Activated T-helper 1 cell treated with anti-CD3 and anti-CD28 coated beads, Interleukin-12 subunit alpha, Interleukin-12 subunit beta, Interleukin-2, Interleukin-4 antibody, amounts not matched to agents 30 ng/mL and 10 ng/mL and 1 ng/mL, durations not matched to agents 14 hours and 24 hours and 36 hours (primary cell): ENCODE measurements at places on chromosomes 4 and X. TPM values are rescaled to one million over a fixed set of nuclear protein-coding genes. Genes with fewer than 3 reads are reported as not detected.

Gene DHRSX
- 26.3 and 27.4 TPM in 2 replicates for total RNA-seq

- no peaks in the 10 kb centered on the region for H3K27me3 ChIP-seq
- peaks cover 58% of the 10 kb centered on the region for H3K36me3 ChIP-seq
- DNase-seq = no peak
- no peak overlapping the region for H3K4me3 ChIP-seq
- H3K27ac ChIP-seq = no peak overlapping the region
These were observed 88.4 kb downstream of the KLHL8 start for GRCh38 chr4:87132035-87132434.

Gene CT45A10
- total RNA-seq = not detected in 2 replicates

GRCh38 chr4:170729236-170729635 is 639.5 kb upstream of the AADAT start:
- H3K4me1 ChIP-seq = no peaks in the 10 kb centered on the region
- no peak for DNase-seq
- H3K27ac ChIP-seq = no peak overlapping the region
- no peaks in the 10 kb centered on the region for H3K36me3 ChIP-seq
- no peaks in the 10 kb centered on the region for H3K27me3 ChIP-seq
- no peak overlapping the region for H3K4me3 ChIP-seq

- no peak for DNase-seq
- no peak overlapping the region for H3K27ac ChIP-seq
- no peaks in the 10 kb centered on the region for H3K36me3 ChIP-seq
- H3K4me1 ChIP-seq = no peaks in the 10 kb centered on the region
- H3K27me3 ChIP-seq = peaks cover 3% of the 10 kb centered on the region
- H3K4me3 ChIP-seq = no peak overlapping the region
These were observed 190.0 kb upstream of the EMCN start for GRCh38 chr4:100707786-100708185.

Gene USP38
- 29.8 and 32.0 TPM in 2 replicates for total RNA-seq
